Mucosa of gallbladder (tissue), 1 donor: ENCODE measurements at places on chromosomes 3 and 15.

GRCh38 chr15:94287794-94288246 is 56.5 kb downstream of the MCTP2 start:
- DNase-seq, result no peak

GRCh38 chr3:187763850-187764648 is 18.8 kb upstream of the BCL6 start:
- no peak for DNase-seq

DNA sequence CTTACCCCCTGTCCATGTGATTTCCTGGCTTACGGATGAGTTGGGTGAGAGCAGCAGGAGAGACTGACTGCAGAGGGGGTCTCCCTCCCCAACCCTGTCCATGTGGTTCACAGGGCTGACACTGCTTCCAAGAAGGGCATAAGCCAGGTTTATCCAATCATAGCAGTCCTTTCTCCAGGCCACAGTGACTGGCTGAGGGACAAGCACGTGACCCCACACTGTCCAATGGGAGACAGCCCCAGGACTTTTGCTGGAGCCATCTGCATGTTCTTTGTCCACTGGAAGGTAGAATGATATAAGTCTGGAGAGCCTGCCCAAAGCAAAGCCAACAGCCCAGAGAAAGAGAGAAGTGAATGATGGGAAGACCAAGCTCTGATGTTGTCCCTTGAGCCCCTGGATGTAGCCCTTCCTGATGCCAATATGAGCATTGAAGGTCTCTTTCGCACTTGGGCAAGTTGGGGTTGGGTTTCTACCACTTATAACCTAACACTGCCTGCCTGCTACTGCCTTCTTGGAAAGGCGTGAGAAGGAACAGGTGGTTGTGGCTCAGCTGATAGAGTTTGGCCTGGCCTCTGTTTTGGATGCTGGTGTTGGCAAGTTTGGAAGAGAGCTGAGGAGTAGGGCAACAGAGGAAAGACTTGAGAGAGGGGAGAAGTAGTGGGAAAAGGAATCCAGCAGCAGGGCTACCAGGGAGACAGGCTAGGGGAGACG is 41.3 kb upstream of the GRIP2 start:
- DNase-seq, result no peak

GRCh38 chr3:31522152-31522551 is 10.6 kb upstream of the STT3B start:
- DNase-seq, result no peak

DNA sequence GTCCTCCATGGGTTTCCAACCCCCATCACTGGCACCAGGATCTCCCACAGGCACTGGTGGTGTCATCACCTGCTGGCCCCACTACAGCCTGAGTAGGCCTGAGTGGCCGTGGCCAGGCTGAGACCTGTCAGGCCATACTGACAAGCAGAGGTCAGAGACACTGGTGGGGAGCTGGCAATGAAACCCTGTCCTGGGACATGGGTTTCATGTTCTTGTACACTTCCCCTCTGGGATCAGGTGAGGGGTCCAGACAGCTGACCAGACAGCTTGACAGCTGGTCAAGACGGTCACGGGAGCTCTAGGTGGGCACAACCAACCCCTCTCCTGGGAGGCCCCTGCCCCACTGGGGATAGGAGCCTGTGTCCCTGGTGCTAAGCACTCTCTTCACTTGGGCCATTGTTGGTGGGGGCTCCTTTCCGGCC is 13.1 kb downstream of the ZBTB47 start:
- DNase-seq, result no peak

GRCh38 chr3:150309557-150309956 is 98.5 kb upstream of the TSC22D2 start:
- no peak for DNase-seq

GRCh38 chr3:151460774-151461450 is at the start of gene IGSF10:
TSS of gene IGSF10 (minus strand) at chr3:151461061. CDS start at chr3:151458709, 2,352 bp downstream.
- DNase-seq, result no peak

GRCh38 chr15:57158589-57158988 is 217.7 kb upstream of the CGNL1 start:
- no peak for DNase-seq

DNA sequence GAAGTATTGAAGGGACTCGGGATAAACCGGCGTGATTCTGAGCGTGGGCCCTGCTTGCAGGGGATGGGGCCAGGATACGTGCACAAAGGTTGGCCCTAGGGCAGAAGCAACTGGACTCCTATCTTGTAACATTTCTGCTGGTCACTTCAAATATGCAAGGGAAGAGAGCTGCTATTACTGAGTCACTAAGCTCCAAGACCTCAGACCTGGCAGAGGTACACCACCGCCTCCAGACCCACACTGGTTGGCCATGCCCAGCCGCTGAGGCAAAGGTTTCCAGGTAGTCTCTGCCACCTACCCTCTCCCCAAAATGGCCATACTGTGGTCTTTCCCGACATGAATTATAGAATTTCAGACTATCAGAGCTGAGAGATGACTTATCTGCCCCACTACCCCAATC is 13.4 kb upstream of the STRA6 start:
- no peak for DNase-seq

DNA sequence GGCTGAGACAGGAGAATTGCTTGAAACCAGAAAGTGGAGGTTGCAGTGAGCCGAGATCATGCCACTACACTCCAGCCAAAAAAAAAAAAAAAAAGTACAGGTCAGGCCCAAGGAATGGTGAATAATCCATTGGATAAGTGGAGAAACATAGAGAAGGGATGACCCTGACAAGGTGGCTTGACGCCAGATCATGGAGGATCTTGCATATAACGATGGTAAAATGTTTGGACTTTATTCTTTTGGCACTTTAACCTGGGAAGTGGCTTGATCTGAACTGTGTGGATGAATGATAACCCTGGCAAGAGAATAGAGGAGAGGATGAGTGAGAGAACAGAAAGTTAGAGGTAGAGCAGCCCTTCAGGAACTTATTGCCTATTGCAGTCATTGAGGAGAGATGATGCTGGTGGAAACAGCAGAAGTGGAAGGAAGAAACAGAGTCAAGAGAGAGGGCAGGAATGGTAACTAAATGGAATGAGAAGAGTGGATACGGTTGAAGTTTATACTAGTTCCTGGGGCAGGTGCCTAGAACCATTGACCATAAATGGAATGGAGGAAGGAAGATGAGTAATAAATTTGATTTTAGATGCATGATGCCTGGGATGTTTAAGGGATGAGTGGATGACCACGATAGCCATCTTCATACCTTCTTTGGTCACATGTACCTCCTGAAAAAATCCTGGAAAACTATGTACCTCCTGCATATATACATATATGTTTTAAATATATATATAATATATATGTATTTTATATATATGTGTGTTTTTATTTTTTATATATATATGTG is 57.8 kb downstream of the BLM start:
- no peak for DNase-seq

DNA sequence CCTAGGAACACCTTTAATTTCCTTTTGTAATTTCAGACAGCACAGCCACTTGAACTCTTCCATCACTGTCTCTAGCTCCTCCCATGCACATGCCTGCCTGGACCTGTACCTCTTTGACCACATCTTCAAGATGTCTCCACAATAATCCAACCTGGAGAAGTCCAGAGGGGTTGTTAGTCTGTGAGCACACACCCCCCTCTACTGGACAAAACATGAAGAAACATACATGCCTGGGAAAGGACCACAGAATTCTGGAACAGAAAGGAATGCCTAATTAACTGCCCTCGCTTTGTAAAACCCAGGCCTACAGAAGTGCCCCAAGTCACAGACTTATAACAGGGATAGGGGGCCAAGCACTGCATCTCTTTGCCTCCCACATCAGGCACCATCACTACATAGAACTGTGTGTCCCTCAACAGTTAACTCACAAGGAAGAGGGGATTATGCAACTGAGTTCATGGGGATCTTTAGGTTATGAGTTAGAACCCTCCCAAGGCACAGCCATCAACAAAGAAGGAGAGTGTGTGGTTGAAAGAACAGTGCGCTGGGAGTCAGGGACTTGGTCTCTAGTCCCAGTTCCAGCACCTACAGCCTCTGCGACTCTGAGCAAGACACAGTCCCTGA is 61.7 kb downstream of the FMN1 start:
- DNase-seq, result peak; percentile 24

- no peak for DNase-seq
Observed at GRCh38 chr3:56484122-56484521, 15.9 kb upstream of the ERC2 start.

GRCh38 chr3:43696441-43696840 is 5.7 kb downstream of the ABHD5 start:
- DNase-seq, result no peak

GRCh38 chr3:37996785-37997301 is 6.3 kb downstream of the VILL start:
- peak; percentile 80 for DNase-seq

GRCh38 chr3:124587053-124587408 is 143.2 kb upstream of the UMPS start:
- peak; percentile 64 for DNase-seq

DNA sequence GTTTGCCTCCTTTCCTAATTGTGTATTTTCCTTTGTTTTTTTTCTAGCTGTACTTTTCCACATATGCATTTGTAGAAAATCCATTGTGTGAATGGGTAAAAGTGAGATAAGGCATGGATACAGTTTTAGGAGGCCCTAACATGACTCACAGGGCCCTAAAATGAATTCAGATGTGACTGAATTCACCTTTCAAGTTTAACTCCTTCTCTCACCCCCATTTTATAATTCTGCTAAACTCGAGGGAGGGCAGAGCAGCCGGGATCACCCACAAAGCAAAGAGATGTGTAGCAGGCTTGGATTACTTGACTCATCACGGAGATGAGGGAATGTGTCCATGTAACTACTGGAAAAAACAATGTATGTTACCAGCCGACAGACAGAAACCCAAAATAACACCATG is 59.9 kb downstream of the FOXP1 start:
- DNase-seq, result no peak

DNA sequence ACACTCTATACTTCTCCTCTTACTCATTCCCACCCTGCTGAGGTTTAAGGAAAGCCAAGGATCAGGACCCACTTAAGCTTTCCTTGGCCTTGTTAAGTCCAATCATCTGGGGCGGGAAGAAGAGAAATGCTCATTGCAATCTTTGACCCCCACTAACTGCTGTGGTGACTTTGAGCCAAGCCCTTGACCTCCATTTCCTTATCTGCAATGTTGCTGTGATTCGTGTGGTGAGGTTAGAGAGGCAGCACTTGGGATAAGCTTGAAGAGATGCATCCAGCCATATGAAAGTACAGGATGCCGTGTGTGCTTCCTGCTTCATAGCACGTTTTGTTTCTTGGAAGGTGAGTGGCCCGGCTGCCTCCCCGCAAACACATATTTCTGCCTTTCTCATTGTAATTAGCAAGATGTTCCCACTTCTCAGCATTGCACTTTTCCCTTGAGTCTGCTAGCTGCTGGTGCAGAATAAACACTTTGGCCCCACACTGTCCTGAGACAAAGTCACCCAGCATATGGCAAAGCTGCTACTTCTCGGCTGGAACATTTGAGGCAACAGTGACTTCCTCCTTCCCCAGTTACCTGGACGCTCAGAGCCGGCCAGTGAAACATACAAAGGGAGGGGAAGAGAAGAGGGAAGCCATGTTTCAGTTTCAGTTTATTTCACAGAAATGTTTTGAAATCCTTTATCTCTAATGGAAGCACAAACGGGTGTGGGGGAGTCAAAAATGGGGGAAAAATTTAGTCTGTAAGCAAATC is 10.5 kb upstream of the NUDT16 start:
- no peak for DNase-seq

- DNase-seq, result no peak
Observed at GRCh38 chr3:197019021-197019420, 10.6 kb downstream of the MELTF start.

DNA sequence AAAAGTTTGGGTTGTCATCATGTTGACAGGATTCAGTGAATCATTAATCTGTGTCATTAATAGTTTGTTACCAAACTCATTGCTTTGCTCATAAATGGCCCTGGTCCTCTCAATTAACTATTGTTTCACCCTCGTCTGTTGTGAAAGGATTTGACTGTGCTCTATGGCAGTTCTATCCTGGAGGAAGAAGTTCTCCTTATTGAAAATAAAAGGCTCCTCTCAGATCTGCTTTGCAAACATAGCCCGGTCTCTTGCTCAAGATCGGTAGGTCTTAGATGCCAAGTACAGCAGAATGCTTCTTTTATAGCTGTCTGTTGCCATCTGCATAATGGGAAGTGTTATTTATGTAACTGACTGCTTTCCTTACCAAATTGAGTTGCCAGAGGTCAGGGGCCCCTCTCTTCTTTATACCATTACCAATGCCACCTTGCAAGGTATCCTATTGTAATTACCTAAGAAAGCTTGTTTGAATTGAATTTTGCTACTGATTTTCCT is 146.5 kb downstream of the EBLN2 start:
- DNase-seq, result no peak

GRCh38 chr15:48433226-48433886 is 102.1 kb downstream of the DUT start:
- no peak for DNase-seq

GRCh38 chr3:17894434-17895060 is 152.1 kb upstream of the TBC1D5 start:
- DNase-seq, result no peak

- peak; percentile 63 for DNase-seq
Observed at GRCh38 chr3:57007521-57008460, 52.7 kb upstream of the SPATA12 start.

DNA sequence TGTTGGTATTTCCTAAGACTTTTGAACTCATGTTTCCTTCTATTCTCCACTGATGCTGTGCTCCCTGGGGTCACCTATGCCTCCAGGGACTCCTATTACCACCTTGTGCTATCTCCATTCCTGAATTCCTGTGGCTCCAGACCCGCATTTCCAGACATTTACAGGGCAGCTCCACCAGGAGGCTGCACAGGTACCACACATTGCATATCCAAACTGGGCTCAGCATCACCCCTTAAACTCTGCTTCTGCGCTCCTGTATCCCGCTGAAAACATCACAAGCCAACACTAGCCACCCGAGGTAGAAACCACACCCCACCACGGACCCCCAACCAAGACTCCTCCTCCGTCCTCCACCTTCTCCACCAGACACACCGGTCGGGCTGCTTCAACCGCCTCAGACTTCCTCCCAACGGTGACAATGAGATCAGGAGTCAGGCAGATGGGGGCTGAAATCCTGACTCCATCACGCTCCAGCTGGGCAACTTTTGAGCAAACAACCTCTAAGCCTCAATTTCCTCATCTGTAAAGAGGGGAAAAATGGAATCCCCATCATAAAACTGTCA is 10.4 kb downstream of the TNK2 start:
- DNase-seq, result no peak

DNA sequence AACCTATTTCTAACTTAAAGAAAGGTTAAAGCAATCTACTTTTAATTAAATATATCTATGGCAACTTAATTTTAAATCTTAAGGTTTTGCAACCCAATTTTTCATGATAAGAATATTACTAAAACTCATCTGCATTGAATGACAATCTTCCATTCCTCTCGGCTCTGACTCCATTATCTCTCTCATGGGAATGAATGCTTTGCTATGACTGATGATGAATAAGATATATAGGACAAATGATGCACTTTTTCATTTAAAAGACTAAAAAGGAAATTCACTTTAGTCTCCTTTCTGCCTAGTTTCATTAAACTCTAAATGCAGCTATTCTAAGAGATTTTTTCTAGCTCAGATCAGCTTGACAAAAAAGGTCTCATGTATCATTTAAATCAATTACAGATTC is 68.7 kb downstream of the GBE1 start:
- DNase-seq, result no peak

- DNase-seq, result no peak
Observed at GRCh38 chr3:166759736-166760513, 620.2 kb downstream of the ZBBX start.

- no peak for DNase-seq
Observed at GRCh38 chr3:114404590-114404989, 110.8 kb downstream of the TIGIT start.
